Effector CD4-positive, alpha-beta T cell (primary cell): ENCODE measurements at places on chromosomes 6 and 20.

DNA sequence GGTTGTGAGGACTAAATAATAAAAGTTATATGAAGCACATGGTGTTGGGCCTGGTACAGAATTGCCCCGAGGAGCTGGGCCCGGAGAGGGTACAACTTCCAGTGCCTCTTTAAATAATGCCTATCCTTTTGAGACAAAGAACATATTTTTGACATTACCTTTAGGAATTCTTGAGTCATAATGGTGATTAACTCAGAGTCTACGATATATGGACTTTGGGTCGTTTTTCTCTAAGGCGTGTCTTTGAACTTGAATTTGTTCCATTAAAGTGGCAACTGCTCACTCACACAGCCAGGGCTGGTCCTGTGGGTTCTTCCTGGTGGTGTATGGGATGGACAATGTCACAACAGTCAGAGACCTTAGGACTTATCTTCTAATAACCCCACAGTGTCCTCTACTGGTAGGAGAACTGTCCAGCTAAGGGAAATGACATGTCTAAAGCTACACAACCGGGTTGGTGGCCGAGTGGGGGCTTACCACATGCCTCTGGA, 106.5 kb downstream of the CDC5L start:
- no peak for DNase-seq

DNA sequence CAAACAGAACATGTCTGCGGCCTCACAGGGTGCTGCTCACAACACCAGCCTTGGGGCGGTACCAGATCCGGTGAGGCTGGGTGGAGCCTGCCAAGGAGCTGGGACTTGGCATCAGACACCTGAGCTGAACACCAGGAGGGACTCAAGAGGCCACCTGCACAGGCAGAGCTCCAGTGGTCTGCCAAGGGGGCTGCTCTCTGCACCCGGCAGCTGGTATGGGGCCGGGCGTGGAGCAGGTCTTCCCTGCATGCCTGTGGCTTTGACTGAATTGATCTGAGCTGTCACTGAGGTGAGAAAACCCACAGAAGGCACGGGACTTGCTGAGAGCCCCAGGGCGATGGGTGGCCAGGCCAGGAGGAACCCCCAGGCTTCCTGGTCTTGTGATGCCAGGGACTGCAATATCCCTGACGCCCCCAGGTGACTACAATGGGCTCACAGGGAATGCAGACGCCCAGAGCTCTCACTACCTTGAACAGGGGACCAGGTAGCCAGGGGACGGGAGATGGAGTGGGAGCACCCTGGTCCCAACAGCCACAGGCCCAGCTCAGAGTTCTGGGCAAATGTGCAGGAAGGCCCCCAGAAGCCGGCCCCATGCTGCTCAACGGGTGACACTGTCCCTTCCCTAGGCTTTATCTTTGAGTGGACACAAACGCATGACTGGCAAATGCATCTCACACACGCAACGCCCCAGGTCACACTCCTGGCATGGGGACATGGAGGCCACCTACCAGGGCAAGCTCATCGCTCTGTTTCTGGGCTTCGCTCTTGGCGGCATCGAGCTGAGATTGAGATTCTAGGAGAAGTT, 48.2 kb downstream of the DSTN start:
- no peak for DNase-seq

DNA sequence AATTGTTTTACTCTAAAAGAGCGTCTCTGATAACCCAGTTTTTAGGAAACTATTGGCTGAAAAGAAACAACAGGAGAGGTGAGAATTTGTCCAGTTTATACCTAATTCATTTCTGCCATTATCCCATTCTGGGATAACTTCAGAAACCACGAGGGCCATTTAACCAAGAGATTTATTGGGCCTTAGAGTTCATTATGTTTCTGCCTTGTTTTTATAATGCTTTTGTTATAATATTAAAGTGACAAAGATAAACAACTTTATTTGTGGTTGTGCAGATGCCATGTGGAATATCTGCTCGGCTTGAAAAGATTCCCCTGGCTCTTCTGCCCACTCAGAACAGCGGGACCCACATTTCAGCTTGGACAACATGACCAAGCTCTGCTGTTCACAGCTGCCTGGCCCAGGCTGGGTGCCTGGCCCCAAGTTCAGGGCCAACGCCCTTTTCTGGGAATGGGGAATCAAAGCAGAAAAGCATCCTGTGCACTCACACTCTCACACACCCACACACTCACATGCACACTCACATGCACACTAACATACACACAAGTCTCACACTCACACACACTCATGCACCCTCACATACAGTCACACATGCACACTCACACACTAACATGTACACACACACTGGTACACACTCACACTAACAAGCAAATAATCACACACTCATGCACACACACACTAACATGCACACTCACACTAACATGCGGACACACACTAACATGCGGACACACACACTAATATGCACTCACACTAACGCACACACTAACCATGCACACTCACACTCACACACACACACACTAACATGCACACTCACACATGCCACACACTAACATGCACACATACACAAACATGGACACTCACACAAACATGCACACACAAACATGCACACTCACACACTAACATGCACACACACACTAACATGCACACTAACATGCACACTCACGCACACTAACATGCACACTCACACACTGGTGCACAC, 86.7 kb upstream of the NEDD9 start:
- no peak for DNase-seq

DNA sequence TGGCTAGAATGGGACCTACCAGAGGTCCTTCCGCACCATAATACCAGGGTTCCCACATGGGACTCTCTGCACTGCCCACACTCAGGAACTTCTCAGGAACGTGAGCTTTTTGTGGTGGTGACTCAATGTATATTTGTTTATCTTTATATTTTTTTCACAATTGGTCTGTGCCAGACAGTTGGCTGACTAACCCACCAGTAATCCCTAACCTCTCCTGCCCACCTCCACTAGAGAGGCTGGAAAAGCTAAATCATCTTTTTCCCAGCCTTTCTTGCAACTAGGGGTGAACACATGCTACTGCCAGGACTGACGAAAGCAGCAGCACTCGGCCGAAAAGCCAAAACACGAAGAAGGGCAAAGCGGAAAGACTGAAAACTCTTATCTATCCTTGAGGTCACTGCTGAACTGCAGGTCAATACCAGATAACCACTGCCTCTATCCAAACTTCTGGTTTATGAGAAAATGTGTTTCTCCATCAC, 112.9 kb downstream of the TRERF1 start:
- no peak for DNase-seq

DNA sequence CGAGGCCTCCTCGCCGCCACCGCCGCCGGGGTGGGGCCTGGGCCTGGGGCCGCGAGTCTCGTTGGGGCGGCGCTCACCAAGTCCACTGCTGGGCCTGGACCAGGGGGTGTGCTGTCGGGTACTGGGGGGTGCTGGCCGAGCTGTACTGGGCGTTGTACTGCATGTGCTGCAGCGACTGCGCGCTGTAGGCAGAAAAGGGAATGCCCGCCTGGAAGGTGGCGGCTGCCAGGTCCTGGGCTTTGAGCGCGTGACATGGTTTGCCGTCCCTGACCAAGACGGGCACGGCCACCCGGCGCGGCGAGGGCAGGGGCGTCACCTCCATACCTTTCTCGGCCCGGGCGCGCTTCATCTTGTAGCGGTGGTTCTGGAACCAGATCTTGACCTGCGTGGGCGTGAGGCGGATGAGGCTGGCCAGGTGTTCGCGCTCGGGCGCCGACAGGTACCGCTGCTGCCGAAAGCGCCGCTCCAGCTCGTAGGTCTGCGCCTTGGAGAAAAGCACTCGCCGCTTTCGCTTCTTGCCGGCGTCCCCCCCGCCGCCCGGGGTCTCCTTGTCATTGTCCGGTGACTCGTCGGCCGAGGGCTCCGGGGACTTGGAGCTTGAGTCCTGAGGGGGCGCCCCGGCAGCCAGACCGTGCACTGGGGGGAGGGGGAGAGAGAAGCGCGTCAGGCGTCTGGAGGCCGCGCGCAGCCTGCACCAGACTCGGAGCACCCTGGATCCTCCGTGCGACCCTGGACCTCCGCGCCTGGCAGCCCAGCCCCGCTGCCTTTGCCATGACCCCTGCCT, 1.8 kb downstream of the NKX2-2 start:
- DNase-seq, result no peak

DNA sequence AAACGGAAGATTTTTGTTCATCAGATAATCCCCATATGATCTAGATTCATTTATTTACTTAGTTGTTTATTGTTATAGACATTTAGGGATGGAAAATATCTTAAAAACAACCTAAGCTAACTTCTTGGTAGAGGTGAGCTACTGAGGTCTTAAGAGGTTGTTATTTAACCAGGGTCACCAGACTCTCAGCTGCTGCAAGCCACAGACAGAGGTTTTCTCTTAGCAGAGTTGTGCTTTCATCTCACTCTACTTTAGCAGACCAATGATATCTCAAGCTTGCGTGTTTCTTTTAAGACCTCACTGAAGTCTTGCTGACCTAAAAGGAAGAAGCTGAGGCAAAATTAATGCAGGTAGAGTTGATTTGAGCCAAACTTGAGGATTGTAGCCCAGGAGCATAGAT, 43.6 kb downstream of the NCOA7 start:
- DNase-seq, result no peak

- no peak for DNase-seq
Measured at GRCh38 chr6:114342826-114343781, at the start of gene HS3ST5. HS3ST5 (minus strand) TSS chr6:114343023; CDS start chr6:114062845, 280,178 bp downstream.

- peak; percentile 5 for DNase-seq
Measured at GRCh38 chr20:24066076-24066700, 77.6 kb upstream of the GGTLC1 start.

GRCh38 chr20:45432294-45432693, 16.4 kb downstream of the PIGT start:
- no peak for DNase-seq

- DNase-seq, result no peak
Measured at GRCh38 chr6:39204160-39204495, 25.1 kb downstream of the KCNK5 start.
